ENCODE measurements at places on chromosomes 7 and 10. TPM values are rescaled to one million over a fixed set of nuclear protein-coding genes. Genes with fewer than 3 reads are reported as not detected.
A peak's percentile ranks its signal among the peaks of the same experiment; 100 is the strongest.

DNA sequence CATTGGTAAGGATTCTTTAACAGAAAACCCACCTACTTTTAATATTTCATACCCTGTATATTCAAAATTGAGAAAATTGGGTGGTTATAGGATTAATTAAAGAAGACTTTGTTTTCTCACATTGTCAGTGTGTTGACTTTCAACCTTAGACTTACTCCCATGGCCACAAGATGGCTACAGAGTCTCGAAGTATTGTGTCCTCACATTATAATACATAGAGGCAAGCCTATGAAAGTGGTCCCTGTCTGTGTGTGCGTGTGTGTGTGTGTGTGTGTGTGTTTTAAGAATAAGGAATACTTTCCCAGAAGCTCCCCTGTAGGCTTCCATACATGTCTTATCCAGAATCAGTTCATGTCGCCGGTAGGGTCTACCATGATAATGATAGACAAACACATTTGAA, 180.0 kb downstream of the PHF14 start:
- H3K4me1 ChIP-seq: no peaks in the 10 kb centered on the region
- peaks cover 2% of the 10 kb centered on the region for H3K36me3 ChIP-seq
- H3K4me3 ChIP-seq: no peak overlapping the region
- no peaks in the 10 kb centered on the region for H3K27me3 ChIP-seq
- no peak for DNase-seq

DNA sequence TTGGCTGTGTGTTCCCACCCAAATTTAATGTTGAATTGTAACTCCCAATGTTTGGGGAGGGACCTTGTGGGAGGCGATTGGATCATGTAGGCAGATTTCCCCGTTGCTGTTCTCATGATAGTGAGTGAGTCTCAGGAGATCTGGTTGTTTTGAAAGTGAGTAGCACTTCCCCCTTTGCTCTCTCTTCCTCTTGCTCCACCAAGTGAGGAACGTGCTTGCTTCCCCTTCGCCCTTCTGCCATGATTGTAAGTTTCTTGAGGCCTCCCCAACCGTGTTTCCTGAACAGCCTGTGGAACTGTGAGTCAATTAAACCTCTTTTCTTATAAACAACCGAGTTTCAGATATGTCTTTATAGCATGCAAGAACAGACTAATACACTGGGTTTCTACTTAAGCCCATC, 176.3 kb downstream of the CDK14 start:
- H3K36me3 ChIP-seq: no peaks in the 10 kb centered on the region
- no peak overlapping the region for H3K4me3 ChIP-seq
- no peak overlapping the region for H3K27ac ChIP-seq
- H3K27me3 ChIP-seq: no peaks in the 10 kb centered on the region

DNA sequence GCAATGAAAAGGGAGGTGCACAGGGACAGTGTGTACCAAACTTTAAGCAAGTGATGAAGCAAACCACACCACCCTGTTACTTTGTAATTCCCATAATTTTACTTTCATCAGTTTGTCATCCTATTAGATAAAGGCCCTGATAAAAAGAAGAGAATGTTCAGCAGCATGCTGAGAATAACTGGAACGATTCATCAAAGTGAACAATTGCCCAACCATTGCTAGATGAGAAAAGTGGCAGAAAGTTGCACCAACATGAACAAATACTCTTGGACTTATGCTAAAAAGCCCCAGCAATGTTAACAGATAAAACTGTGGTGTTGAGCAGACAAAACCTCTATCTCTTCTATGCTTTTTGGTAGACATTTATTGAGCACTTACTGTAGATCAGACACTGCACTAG, 75.5 kb upstream of the PCGF5 start:
- peaks cover 6% of the 10 kb centered on the region for H3K4me1 ChIP-seq
- H3K4me3 ChIP-seq: no peak overlapping the region
- peaks cover 9% of the 10 kb centered on the region for H3K27me3 ChIP-seq
- H3K27ac ChIP-seq: no peak overlapping the region
- DNase-seq: no peak

DLX5 gene
- total RNA-seq: not detected

DNA sequence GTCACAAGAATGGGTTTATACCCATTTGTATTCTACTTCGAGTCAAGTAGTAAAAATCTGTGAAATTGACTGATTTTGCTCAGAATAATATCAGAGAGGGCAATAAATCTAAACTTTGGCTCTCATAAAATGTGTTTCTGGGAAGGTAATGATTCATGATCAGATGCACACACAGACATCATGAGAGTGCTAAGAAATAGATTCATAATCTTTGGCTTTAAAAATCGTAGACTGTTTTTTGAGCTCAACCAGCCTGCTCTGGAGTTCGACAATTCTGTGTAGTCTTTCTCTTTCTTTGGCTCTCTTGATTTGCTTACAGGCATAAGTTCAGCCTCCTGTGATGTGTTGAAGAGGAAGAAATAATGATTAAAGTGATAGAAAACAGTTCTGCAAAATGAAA, 494.7 kb downstream of the SDK1 start:
- DNase-seq: no peak
- no peaks in the 10 kb centered on the region for H3K27me3 ChIP-seq
- H3K27ac ChIP-seq: no peak overlapping the region
- H3K36me3 ChIP-seq: no peaks in the 10 kb centered on the region

FZD8 gene
- total RNA-seq: 0.22 TPM

DNA sequence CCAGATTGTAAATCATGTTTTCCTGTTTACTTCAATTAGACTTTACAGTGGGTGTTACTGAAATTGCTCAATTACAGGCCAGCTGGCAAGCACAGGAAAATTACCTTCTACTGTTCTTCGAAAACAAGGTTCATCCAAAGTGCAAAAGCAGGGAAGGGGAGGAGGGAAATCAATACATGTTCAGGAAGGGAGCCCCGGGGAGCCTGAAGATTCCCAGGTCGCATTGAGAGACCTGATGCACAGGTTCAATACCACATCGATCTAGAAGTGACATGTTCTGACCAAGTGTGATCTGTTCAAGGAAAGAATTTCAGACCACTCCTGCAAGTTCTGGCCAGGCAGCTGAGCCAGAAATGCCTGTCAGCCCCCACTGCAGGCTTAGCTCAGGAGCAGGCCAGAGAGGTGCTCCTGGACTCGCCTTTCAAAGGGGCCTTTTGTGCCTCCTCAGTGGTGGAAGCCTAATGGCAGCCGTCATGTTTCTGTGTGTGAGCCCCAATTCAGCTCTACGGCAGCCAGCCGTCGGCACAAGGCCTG, 35.9 kb downstream of the FAM53B start:
- no peaks in the 10 kb centered on the region for H3K27me3 ChIP-seq
- H3K4me3 ChIP-seq: no peak overlapping the region
- no peak for DNase-seq
- H3K27ac ChIP-seq: peak overlapping the region; percentile 51
- peaks cover 14% of the 10 kb centered on the region for H3K36me3 ChIP-seq
- peaks cover 77% of the 10 kb centered on the region for H3K4me1 ChIP-seq

DNA sequence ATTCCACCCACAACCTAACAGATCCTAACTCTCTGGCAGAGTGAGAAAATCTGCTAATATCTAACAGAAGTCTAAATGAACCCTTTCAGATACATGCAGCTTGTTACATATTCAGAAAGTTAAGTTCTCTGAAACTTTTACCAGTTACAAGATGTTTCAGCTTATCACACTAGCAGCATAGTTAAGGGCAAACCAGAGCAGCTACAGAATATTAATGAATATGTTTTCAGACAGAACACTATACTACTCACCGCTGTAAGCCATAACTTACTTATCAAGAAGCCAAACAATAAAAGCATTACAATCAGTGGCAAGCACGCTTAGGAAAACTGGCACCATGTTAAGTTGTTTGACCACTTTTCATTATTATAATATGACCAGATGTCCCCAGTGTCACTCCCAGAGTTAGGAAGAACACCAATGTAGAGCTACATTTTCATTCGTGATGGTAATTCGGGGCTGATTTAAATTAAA, 2.7 kb downstream of the ITGB1 start:
- no peak overlapping the region for H3K27ac ChIP-seq
- DNase-seq: no peak
- H3K36me3 ChIP-seq: peaks cover 1% of the 10 kb centered on the region
- H3K4me1 ChIP-seq: peaks cover 68% of the 10 kb centered on the region

ZSCAN25 gene
- total RNA-seq: 35.8 TPM

SERPINE1 gene
- 1.2 TPM for total RNA-seq

- no peaks in the 10 kb centered on the region for H3K36me3 ChIP-seq
- DNase-seq: no peak
- H3K27me3 ChIP-seq: peaks cover 2% of the 10 kb centered on the region
- no peak overlapping the region for H3K27ac ChIP-seq
- H3K4me1 ChIP-seq: peaks cover 12% of the 10 kb centered on the region
These were observed 299.7 kb downstream of the SFMBT2 start for GRCh38 chr10:7111089-7111488.

FAM20C gene
- total RNA-seq: 1.1 TPM

Data from activated CD8-positive, alpha-beta T cell treated with anti-CD3 and anti-CD28 coated beads for 36 hours (primary cell).